ENCODE measurements at places on chromosomes 3 and 15.

DNA sequence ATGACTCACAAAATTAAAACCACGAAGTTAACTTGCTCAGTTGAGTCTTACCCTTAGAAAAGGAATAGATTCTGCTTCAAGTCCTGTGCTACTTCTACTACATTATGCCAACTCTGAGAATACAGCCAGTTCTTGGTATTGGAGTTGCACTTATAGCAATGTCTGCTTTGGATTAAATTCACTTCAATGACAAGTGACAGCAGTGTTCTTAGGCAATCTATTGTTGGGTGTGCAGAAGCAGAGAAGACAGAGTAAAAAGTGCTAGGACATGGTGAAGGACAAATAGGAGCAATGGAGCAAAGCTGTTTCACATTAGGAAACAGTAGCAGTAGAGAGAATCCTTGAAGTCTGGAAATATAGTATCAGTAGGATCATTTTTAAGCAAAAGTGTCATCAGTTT, 713.1 kb downstream of the SI start:
- DNase-seq: no peak

DNA sequence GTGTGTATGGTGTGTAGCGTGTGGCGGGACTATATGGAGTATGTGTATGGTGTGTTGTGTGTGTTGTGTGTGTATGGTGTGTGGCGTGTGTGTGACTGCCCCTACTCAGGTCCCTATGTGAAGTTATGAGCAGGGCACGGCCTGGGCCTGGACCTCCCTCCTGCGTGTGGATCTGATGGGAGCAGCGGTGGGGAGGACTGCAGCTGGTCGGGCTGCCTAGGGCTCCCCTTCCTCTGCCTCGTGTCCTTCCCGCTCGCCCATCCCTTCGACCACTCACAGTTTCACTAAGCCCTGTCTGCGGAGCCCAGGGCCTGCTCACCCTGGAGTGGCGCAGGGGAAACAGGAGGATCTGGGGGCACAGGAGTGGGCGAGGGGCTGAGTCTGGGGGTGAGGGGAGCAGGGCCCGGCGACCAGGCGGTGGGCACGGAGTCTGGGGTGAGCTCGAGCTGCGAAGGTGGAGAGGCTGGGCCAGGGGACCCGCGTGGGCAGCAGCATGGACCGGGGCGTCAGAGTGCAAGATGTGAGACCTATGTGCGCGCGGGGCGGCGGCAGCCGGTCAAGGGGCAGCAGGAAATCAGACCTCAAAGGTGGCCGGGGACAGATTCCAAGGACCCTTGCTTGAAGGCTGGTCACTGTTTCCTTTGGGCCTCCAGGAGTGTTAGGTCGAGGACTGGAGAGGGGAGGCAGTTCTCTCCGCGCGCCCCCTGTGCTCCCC, 26.6 kb downstream of the GABRA5 start:
- DNase-seq: no peak

DNA sequence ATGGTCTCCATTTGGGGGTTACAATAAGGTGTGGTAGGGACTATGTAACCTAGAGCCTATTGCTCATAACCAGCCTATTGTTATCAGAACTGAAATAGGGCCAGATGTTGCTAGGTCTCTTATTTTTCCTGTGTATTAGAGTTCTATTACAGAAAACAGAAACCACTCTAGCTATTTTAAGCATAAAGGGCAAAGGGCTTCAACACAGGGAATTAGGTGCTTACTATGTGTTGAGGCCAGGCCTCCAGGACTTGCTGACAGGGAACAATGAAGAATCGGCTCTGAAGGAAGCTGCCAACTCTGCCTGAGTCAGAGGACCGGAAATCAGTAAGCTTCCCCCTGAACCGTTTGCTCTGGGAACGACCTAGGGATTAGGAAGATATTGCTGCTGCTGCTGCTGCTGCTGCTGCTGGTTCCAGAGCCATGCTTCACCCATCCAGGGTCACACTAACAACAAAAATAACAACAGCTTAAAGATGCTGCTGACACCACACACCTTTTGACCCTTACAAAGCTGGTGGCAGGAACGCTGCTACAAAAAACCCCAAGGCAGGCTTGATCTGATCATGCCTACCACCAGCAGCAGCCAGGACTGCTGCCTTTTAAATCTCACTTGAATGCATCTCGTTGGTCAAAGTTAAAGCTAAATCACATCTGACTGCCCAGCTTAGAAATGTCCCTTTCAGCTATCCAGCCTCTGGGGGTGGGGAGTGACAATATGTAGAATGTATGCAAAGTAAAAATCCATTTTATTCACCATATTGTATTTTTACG, 276.9 kb upstream of the IL12A start:
- no peak for DNase-seq

- no peak for DNase-seq
These were observed 42.2 kb downstream of the FOXP1 start for GRCh38 chr3:71541313-71541712.

- no peak for DNase-seq
These were observed 799 bp downstream of the VPS33B start for GRCh38 chr15:91021516-91022074.

GRCh38 chr15:79977431-79978054, 6.5 kb upstream of the BCL2A1 start:
- peak; percentile 24 for DNase-seq
